ENCODE measurements at places on chromosomes 4 and X.

GRCh38 chrX:136750364-136750763 lies 30.4 kb downstream of the ARHGEF6 start:
- no peak for DNase-seq

DNA sequence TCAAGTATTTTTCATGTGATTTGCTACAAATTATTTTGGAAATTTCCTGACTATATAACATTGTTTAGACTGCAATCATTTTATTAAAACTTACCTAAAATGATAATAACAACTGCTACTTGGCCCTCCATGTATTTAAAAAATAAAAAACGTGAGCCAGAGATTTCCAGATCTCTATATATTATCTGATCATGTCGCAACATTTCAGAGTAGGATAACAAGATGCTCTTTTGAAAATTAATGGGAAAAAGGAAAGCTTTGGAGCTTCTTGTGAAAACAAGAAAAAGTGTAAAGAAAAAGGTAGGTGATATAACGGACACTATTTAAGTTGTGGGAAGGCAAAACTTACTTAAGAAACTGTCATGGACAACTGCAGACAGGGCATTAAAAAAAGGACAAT lies 14.9 kb upstream of the MAB21L2 start:
- DNase-seq: no peak

DNA sequence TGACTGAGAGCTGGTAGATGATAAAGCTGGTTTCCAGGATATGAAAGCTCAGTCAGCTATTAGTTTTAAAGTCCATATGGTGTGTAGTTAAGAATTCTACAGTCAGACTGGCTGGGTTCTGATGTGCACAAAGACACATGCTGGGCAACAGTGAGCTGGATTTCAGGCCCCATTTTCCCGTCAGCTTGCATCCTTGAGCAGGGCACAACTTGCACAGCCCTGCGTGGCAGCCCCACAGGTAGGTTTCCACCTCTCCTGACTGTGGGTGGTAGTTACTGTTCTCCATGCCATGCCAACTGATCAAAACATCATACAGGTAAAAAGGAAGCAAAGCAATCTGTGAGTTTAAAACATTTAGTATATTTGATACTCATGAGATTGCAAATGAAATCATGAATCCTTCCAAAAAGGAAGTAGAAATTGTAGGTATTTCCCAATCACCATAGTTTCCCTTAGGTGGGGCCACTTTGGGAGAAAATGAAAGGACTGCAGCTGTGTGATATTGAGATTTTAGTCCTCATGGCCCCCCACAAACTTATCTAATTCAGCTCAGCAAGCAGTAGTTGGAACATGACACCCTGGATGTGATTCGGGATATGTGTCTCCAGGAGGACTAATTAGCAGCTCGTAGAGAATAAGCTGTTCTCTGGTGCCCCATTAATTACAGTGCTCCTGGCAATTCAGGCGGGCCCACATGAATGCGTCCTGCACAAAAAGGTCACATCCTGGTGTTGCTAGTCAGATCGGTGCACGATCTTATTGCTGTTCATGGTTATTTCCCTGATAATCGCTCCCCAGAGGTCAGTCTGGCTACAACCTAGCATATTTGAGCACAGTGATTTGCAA lies 42.4 kb upstream of the NOCT start:
- DNase-seq: no peak

- no peak for DNase-seq
These were observed 228.4 kb downstream of the SPRY1 start for GRCh38 chr4:123624959-123625358.

GRCh38 chr4:103415801-103416200 lies 217.7 kb upstream of the CENPE start:
- DNase-seq: no peak

GRCh38 chrX:52262195-52262546 lies 77.5 kb downstream of the MAGED4 start:
- DNase-seq: no peak

DNA sequence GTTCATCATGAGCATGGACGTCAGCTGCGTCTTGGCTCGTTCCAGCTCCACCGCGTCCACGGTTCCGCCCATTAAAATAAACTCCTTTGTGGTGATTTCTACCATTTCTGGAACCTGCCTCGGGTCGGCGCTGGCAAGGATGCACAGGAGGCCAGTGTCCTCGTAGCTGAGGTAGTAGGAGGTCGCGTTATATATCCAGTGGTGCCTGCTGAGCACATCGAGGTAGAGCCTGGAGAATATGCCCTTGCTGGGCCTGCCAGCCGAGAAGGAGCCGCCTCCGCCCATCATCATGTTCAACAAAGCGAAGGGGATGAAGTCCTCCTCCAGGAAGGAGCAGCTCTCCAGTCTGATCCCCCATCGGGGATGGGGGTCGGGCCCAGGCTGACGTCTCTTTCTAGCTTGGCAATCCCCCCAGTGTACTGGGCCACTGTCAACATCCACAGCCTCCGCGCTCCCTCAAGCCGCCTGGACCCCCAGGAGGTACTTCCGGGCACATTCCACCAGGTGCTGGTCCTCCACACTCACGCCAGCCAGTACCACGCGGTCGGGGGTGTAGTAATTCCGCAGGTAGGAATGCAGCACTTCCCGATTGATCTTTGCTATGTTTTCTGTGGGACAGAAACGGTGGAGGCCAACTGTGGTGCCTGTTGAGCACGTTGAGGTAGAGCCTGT lies 120.9 kb upstream of the GRID2 start:
- DNase-seq: no peak

- DNase-seq: no peak
These were observed 27.4 kb downstream of the HOPX start for GRCh38 chr4:56653461-56654237.

GRCh38 chrX:10781847-10782530 lies 161.6 kb upstream of the MID1 start:
- DNase-seq: no peak

GRCh38 chr4:1763550-1764080 lies 29.5 kb upstream of the FGFR3 start:
- DNase-seq: peak; percentile 41

DNA sequence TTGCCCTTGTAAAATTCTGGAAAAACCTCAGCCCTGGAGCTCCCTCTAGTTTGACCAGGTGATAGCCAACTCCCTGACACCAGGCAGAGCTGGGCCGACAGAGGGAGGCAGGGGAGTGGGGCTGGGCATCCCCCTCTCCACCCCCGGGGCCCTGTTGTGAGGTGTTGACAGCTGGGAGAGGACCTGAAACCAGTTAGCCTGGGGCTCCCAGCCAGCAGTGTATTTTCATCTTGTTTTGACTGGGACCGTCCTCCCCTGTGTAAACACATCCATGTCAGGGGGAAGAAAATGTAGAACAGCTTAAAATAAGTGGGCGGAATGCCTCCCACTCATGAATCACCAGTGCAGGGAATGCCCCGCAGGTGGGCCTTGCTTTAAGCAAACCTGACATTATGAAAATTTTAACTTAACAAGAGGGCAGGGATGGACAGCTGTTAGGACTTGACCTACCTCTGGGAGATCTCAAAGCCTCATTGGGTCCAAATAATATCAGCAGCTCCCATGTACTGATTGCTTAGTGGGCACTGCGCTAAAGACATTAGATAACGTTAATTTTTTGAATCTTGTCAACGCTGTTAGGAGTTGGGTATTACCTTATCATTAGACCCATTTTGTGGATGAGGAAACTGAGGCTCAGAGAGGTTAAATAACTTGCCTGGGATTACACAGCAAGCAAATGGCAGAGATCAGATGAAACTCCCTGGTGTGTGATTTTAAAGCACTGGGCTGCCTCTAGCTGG lies 45.9 kb downstream of the TSC22D3 start:
- DNase-seq: no peak

DNA sequence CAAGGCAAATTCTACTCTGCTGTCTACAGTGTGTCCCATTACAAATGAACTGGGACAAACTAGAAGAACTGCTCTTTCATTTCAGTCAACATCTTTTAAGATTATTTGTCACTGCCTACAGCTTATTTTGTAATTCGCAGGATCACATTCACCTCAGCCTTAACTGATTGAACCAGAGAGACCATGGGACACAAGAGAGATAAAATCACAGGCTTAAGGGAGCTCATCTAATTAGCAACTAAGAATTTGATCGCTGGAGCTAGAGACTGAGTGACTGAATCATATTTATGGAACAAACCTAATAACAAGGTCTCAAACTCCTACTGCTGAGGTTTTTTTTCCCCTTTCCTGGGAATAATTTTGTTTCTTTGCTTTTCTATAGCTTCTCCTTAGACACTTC lies 898.2 kb downstream of the PCDH18 start:
- no peak for DNase-seq

GRCh38 chr4:114250439-114250891 lies 271.0 kb upstream of the ARSJ start:
- peak; percentile 51 for DNase-seq
